ENCODE measurements at places on chromosomes 16 and 17.

GRCh38 chr16:85473323-85473722 lies 139.8 kb upstream of the GSE1 start:
- no peak for DNase-seq

DNA sequence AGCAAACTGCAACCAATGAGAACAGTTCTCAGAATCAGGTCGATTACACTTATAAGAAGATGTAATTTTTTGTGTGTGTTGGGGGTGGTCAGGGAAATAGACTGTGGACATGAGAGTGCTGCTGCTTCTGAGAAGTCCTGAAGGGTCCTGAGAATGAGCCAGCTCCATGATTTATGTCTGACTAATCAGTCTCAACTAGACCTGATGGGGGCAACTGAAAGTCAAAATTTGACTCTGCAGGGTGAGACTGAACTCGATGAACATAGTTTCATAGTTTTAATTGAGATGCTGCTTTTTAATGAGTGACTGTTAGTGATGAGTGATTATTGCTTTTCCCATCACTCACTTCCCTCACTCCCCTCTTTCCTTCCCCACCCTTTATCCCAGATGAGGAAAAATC lies 37.3 kb downstream of the SMARCE1 start:
- DNase-seq, result no peak

GRCh38 chr17:48483004-48483403 lies 47.8 kb downstream of the HOXB1 start:
- no peak for DNase-seq

- DNase-seq, result no peak
These were observed at the start of gene SLFN12 for GRCh38 chr17:35432176-35433074. SLFN12 (minus strand) TSS chr17:35432500; CDS start chr17:35423028, 9,472 bp downstream.

DNA sequence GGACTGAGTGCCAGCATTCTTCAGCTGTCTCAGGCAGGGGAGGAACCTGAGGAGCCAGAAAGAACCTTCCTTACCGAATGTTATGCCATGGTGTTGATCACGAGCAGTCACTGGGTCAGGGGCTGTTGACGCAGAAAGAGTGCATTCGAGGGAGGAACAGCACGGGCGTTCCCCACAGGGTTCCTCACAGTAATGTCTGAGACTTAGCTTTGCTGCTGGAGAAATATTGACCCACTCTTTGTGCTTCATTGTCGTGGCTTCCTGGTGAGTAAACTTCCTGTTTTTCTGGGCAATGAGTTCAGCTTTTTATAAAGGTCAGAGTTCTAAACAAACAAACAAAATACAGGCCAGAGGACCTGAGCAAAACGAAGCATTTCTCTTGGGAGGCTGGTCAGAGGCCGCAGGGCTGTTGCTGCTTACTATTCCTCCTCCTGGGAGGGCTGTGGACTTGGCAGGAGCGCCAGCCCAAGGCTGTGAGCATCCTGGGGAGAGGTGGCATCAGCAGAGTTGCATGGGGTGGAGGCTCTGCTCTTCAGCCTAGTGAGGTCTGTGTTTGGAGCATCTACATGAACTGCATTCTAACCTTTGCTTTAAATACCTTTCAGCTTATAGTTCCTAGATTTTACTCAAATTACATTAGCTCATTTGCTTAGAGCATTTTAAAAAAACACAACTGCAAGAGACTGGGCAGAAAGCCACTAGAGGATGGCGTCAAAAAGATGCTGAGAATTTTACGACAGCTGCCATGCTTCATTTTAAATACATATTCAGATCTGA lies 143.1 kb upstream of the CACNG5 start:
- no peak for DNase-seq

- DNase-seq, result no peak
These were observed 12.2 kb downstream of the CMC2 start for GRCh38 chr16:80994451-80994850.

DNA sequence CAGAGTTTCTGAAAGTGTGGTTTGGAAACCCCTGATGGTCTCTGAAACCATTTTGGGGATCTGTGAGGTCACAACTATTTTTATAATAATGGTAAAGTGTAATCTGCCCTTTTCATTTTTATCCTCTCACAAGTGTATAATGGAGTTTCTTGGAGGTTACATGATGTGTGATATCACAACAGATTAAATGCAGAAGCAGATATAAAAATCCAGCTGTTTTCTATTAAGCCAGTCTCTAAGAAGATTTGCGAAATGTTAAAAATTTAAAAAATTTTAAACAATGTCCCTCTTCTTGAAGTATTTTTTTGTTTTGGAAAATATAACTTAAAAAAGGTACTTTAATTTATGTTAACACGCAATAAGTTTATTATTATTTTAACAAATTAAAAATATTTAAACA lies 48.7 kb downstream of the RPGRIP1L start:
- DNase-seq, result no peak

- no peak for DNase-seq
These were observed 240.3 kb upstream of the IRX3 start for GRCh38 chr16:54526916-54527315.

DNA sequence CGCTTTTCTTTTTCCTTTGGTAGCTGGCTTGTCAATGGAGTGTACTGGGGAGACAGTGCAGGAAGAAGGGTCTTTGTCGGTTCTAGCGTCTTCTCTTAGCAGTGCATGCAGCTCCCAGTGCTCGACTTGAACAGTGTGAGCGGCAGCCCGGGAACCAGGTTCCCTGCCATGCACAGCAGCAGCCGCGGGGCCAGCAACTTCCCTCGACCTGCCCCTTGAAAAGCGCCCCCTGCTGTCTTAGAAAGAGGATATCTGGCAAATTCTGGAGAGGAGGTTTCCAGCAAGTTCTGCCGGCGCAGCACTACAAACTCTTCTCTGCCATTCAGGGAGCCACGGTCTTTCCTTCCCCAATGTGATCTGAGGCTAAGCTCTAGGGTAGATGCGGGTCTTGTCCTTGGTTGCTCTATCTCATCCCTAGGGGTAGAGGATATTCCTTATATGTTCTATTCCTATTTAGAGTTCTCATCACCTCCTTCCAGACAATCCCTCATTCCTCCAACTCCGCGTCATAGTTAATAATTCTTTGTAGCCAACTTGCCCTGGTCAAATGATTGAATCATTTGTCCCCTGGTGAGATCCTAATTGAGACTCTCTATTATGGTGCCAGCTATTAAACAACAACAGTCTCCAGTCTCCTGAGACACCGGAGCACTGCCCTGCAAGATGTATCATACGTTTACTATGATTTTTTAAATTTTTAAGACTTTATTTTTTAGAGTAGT lies 451.3 kb downstream of the PMP22 start:
- DNase-seq, result no peak

DNA sequence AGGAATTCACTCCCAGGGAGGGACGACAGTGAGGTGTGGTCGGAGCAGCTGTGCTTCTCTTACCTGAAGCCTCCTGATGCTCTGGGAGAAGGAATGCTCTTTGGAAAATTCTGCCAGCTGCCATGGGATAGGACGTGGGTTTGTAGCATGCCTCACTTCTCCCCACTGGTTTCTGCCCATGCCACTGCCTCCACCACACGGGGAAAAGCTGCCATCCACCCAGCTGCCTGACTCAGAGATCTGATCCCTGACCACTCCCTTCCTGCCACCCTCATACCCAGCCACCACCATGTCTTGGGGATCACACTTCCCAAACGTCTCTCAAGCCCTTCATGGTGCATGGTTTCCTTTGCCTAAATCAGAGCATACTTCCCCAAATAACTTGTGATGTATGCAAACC lies 80.0 kb downstream of the CPPED1 start:
- DNase-seq, result no peak

DNA sequence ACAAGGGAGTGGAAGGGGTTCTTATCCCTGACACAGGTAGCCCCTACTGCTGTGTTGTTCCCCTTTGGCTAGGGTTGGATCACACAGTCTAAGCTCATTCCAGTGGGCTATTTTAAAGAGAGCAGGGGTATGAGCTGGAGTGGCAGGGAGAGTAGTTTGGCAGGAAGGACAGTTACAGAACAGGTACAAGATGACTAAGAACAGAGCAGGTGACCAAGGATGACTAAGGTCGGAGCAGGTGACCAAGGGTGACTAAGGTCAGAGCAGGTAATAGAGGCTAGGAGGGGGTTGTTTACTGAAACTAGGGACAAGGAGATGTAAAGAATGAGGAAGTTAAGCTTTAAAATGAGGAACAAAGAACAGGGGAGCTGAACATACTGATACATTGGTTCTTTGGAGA lies 58.8 kb downstream of the UTP18 start:
- no peak for DNase-seq

GRCh38 chr17:48549914-48550501 lies 5.1 kb upstream of the HOXB2 start:
- DNase-seq, result no peak

DNA sequence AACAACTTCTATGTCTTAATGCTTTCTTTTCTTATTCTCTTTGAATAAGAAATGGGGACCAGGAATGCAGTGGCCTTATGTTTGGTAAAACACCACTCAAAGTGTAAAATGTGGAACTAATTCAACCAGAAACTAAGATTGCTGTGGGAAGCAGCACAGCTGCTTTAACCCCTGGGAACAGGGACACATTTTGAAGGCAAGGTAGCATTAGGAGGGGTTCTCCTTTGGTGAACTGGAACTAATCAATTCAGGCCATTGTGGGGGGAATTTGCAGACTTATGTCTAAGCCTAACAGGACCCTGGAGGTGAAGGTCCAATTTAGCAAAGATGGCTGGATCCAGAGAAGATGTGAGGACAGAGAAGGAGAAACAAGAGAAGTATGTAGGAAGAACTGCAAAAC lies 256.1 kb downstream of the ZFHX3 start:
- no peak for DNase-seq

- DNase-seq, result no peak
These were observed 19.6 kb downstream of the KATNB1 start for GRCh38 chr16:57755061-57755684.

GRCh38 chr17:54353789-54354525 lies 531.2 kb downstream of the KIF2B start:
- no peak for DNase-seq

DNA sequence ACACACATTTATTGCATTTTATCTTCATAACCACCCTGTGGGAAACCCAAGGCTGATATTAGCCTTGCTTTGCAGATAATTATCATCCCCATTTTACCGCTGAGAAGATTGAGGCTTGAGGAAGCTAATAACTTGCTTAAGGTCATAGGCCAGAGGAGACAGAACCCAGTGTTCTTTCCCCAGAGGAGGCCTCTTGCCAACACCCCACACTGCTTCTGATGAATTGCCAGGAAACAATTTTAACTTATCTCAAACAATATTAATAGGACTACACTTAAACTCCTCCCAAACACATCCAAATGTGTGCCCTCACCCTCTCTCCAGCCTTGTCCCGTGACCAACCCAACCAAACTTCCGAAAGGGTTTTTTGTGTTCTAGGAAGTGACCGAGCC lies 2.1 kb upstream of the SPG7 start:
- DNase-seq, result no peak

- no peak for DNase-seq
These were observed 11.5 kb downstream of the TRIM25 start for GRCh38 chr17:56902348-56902747.

DNA sequence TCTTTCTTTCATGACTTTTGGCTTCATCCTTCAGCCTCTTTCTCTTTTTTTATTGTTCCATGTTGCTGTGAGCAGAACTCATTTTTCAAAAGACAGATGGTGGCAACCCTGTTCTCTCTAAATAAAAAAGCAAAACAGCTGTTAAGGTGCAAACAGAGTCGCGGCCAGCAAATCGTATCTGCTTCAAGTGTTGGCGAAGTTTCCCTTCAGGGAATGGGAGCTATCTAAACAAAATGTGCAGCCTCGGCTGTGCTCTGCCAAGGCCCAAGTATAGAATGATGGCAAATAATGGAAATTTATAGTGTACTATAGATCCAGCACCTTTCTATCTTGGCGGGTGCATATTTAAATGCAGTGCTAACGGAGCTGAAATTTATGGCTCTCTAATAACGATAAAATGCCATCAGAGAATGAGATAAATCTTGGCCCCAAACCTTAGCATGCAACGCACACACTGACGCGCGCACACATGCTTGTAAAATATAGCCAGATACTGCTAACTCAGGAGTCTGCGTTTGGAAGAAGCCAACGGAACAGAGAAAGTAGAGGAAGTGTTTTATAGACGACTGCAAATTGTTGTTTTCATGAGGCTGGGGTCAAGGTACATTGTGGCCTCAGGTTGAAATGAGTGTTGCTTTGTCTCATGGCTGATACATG lies 315.5 kb upstream of the RBFOX1 start:
- no peak for DNase-seq

- DNase-seq, result no peak
These were observed 136.3 kb upstream of the CACNG3 start for GRCh38 chr16:24119807-24120206.

DNA sequence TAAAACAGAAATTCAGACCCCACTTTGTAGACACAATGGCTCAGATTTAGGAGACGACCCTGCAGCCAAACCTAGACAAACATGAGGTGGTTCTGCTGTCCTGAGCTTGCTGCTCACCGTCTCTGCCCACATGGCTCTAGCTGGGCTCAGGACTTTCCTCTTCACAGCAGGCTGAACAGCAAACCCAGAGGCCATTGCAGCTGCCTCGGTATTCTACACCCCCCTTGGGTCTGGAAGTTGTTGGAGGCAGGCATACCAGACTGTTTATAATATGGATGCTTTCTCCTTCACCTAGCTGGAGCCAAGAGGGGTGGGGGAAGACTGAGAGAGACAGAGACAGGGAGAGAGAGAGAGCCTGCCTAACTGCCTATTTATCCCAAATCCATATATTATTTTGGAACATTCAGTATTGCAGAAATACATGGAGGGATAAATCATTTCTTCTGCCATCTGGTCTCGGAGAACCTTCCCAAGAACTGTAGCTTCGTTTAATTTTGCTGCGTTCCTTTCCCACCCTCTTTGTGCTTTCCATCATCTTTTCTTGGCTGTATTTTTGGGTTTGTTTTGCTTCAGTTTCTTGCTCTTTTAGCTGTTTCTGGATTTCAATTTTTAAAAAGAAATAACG lies 628.2 kb upstream of the RBFOX1 start:
- DNase-seq, result no peak

DNA sequence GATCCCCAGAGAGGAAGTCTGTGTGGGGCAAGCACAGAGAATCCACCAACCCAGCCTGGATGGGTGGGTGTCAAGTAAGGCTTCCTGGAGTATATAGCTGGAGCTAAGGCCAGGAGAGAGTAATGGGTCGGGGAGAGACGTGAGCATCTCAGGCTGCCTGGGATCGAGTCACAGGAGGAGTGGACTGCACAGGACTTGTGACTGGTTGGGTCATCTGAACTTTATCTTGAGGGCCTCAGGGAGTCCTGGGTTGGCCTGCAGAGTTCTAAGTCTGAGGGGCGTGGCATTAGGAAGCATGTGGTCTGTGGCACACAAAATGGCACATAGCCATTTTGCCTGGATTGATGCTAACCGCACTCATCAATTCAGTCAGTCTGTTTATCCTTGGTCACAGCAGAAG lies 1.5 kb downstream of the PLA2G15 start:
- DNase-seq, result no peak

- no peak for DNase-seq
These were observed 19.4 kb upstream of the PLLP start for GRCh38 chr16:57303910-57304168.
